Chondrocyte (in vitro differentiated cells): ENCODE measurements at places on chromosomes 11 and 22. TPM values are rescaled to one million over a fixed set of nuclear protein-coding genes. Genes with fewer than 3 reads are reported as not detected.
A peak's percentile ranks its signal among the peaks of the same experiment; 100 is the strongest.

The AIP gene
- 53.6 to 58.8 TPM (median 54.3 TPM) in 3 replicates for total RNA-seq

The DRD2 gene
- total RNA-seq = not detected in 3 replicates

The OR6X1 gene
- not detected in 3 replicates for total RNA-seq

The MALAT1 gene
- 11,810 to 14,376 TPM (median 12,130 TPM) in 3 replicates for total RNA-seq

The RNF26 gene
- total RNA-seq = 22.8 to 26.0 TPM (median 24.3 TPM) in 3 replicates

DNA sequence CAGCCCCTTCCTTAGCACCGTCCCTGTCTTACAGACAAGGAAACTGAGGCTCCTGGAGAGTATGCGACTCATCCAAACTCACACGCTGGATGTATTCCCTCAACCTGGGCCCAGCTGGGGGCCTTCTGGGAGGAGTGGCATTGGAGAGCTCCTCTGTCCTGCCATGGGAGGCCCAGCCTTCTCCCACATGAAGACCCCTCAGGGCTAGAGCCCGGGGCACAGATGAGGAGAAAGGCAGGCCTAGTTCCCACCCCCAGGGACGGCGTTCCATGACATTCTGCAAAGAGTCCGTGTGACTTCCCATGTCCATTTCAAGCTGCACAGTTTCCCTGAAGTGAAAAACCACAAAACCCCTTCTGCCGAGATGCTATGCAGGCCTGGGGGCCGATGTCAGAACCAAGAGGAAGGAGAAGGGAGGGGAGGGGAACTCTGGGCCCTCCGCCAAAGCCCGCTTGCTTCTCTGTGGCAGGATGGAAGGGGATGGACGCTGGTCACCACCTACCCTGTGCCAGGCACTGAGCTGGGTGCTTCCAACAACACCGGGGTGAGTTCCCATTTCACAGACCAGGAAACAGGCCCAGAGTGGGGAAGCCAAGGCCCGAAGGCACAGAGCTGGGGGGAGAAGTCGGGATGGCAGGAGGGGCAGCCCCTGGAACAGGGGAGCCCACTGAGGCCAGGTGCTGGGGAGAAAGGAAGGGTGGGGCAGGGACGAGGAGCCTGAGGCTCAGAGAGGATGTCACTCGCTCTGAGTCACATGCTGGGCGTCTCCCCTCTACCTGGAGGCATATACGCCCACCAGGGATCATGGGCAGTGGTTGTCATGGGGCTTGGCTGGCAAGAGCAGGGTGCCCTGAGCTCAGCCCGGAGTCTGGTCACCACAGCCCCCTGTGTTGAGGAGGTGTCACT, 15.7 kb downstream of the RAC2 start:
- no peak overlapping the region for H3K4me3 ChIP-seq
- H3K27me3 ChIP-seq = peaks cover 15% of the 10 kb centered on the region
- no peak for DNase-seq
- H3K36me3 ChIP-seq = no peaks in the 10 kb centered on the region

GRCh38 chr11:2178906-2179494, 7.4 kb upstream of the TH start:
- H3K27ac ChIP-seq = peak overlapping the region; percentile 59
- no peak overlapping the region for H3K4me3 ChIP-seq
- peaks cover 2% of the 10 kb centered on the region for H3K27me3 ChIP-seq
- DNase-seq = no peak
- no peaks in the 10 kb centered on the region for H3K36me3 ChIP-seq

GRCh38 chr11:69238573-69239351, 55.2 kb upstream of the MYEOV start:
- DNase-seq = no peak
- no peaks in the 10 kb centered on the region for H3K4me1 ChIP-seq
- H3K27me3 ChIP-seq = peaks cover 4% of the 10 kb centered on the region
- H3K36me3 ChIP-seq = no peaks in the 10 kb centered on the region
- H3K27ac ChIP-seq = no peak overlapping the region

GRCh38 chr11:12725863-12726682, 51.9 kb downstream of the TEAD1 start:
- no peak for DNase-seq
- H3K4me3 ChIP-seq = no peak overlapping the region

GRCh38 chr11:89405629-89406028, 85.5 kb downstream of the NOX4 start:
- H3K4me3 ChIP-seq = no peak overlapping the region
- H3K27me3 ChIP-seq = no peaks in the 10 kb centered on the region
- peaks cover 10% of the 10 kb centered on the region for H3K36me3 ChIP-seq

DNA sequence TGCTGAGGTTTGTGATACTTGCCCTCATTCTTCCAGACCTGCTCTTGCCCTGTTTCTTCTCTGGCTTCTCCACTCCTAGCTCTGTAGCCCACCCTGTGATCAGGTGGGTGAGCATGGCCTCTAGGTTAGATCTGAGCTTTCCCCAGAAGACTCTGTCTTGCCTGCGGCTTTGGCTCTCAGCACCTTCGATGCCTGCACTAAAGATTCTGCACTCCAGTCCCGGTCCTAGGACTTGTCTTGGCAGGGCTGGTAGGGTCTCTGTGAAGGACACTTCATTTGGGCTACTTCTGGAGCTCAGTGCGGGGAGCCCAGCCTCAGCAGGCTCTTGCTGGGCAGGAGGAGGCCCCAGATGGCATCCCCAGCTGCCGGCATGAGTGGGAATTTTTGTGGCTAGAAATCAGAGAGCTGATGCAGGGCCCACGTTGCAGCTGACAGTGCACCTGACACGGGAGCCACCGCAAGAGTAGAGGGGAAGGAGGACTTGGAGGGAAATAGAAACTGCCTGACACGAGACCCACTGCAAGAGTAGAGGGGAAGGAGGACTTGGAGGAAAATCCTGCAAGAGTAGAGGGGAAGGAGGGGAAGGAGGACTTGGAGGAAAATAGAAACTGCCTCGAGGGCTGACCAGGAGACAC, 226.9 kb upstream of the B3GAT1 start:
- H3K27me3 ChIP-seq = peaks cover 36% of the 10 kb centered on the region
- H3K4me1 ChIP-seq = peaks cover 5% of the 10 kb centered on the region
- no peak overlapping the region for H3K27ac ChIP-seq
- no peak for DNase-seq
- no peak overlapping the region for H3K4me3 ChIP-seq

DNA sequence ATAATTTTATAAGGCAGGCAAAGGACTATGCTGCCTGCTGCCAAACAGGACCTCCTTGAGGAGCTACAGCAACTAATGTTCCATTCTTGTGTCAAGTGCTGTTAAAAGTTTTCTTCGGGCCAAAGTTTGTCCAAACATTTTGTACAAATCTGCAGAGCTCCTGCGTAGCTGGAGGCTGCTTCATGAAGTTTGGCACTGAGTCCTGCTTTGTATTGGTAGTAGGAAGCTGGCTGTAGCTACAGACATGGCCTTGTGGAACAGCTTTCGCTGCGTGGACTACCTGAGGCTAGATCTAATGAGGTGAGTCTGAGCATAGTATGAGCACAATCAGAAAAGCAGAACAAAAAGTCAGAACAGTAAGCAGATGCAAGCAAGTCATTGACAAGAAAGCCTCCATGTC, 528.1 kb downstream of the DLG2 start:
- no peaks in the 10 kb centered on the region for H3K27me3 ChIP-seq
- no peak overlapping the region for H3K27ac ChIP-seq
- H3K4me1 ChIP-seq = no peaks in the 10 kb centered on the region
- no peaks in the 10 kb centered on the region for H3K36me3 ChIP-seq

GRCh38 chr11:7536100-7536499, 22.3 kb downstream of the PPFIBP2 start:
- H3K27me3 ChIP-seq = peaks cover 11% of the 10 kb centered on the region
- no peak for DNase-seq
- H3K36me3 ChIP-seq = peaks cover 2% of the 10 kb centered on the region
- H3K4me3 ChIP-seq = no peak overlapping the region

GRCh38 chr22:42301077-42301741, 30.8 kb upstream of the TCF20 start:
- H3K36me3 ChIP-seq = no peaks in the 10 kb centered on the region
- DNase-seq = no peak
- peaks cover 30% of the 10 kb centered on the region for H3K27me3 ChIP-seq

DNA sequence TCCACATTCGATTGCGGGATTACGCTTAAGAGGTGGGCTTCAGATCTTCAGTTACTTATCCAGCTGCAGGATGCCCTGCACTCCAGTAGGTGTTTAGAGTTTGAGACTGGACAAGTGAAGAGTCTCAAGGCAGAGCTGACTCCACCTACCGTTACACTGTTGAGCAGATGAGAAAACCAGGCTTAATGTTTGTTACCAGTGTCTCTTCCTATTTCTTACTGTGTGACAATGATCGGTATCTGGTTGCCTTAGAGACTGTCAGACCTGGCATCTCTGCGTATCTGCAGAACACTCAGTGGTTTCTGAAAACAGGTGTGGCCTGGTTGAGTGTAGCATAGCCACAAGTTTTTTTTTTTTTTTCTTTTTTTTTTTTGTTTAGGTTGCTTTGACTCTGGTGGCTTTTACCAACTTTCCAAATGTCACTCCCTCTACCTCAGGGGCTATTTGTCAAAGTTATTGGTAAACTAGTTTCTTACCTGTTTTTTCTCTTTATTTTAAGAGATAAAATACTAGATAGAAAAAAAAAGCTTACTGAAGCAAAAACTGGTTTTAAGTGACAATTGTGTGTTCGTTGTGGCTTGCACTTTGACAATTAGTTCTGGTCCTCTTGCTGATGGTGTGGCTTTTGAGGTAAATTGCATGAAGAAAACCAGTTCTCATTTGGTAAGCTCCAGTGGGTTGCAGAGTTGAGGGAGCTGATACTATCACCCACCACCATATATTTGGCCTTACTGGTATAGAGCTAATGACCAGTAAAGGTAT, 284.8 kb downstream of the ETS1 start:
- H3K4me1 ChIP-seq = peaks cover 25% of the 10 kb centered on the region
- DNase-seq = no peak
- H3K27me3 ChIP-seq = no peaks in the 10 kb centered on the region
- no peak overlapping the region for H3K4me3 ChIP-seq

GRCh38 chr11:119368121-119369034, 13.1 kb downstream of the USP2 start:
- H3K36me3 ChIP-seq = no peaks in the 10 kb centered on the region
- H3K4me1 ChIP-seq = peaks cover 35% of the 10 kb centered on the region

DNA sequence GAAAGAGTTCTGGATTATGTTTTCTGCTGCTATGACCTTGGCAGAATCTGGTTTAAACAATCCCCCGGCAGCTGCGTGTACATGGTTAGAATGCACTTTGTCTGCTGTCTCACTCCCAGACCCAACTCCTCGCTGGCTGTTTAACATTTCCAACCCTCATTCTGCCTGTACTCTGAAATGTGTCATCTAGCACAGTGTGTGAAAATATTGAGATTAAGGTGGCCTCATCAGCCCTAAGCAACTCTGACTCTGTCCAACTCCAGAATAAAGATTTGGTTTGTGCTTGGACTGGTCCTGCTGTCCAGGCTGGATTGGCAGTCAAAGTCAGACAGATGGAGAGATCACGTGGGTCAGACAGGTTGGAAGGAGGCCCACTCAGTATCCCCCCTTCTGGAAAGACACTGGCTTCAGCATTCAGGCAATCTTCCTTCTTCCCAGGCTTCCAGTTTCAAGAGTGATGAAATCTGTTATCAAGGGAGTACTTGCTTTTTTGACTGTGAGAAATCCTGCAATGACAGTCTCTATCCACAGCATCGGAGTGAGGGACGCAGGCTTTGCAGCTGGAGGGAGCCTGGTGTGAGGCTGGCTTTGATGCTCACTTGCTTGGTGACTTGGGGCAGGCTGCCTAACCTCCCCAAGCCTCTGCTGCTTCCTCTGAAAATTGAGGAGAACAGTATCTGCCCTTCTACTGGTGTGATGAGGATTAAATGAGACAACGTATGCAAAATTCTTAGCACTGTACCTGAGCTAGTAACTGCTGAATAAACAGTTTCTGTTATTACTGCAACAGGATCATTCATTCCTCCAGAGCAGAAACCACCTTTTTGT, 29.8 kb downstream of the ABTB2 start:
- no peak for DNase-seq
- no peaks in the 10 kb centered on the region for H3K36me3 ChIP-seq
- no peak overlapping the region for H3K4me3 ChIP-seq

DNA sequence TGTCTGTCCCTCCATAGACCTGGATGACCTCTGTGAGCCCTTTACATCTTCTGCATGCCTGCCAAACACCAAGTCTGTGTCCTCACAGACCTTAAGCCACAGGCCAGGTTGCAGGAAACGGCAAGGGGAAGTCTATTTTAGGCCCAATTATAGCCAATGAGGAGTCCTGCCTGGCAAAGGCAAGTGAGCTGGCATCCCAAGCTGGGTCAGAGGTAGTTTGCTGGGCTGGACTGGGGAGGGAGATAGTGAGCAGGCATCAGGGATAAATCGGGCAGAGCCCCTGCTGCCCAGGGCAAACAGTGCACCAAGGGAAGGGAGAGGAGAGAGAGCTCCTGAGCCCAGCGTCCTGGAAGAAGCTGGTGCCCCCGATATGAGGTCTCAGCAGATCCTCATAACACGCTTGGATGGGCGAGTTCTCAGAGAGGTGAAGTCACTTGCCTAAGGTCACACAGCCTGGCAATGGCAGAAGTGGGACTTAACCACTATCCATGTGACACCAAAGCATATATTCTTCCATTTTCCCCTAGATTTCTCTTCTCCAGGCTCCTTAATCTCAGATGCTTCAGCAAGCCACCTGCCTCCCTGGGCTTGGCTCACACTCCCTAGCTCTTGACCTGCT, 3.7 kb upstream of the RELT start:
- peak overlapping the region; percentile 63 for H3K27ac ChIP-seq
- H3K27me3 ChIP-seq = no peaks in the 10 kb centered on the region
- DNase-seq = no peak

DNA sequence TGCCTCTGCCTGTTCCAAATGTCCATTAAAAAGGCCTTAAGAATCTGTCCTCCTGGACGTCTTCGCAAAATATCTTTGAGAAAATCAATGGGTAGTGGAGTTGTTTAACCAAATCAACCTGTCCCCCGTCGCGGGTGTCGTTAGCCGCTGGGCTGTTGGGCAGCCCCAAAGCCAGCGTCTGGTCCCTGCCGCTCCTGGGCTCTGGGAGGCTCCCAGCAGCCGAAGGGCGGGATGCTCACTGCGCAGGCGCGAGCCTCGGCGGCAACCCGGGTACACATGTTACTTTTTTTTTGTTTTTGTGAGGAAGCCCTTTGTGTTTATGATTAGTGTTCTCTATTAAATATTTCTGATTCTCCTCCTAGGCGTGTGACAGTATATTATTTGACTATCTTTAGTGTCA, 12.6 kb downstream of the MMP10 start:
- H3K27me3 ChIP-seq = no peaks in the 10 kb centered on the region
- H3K36me3 ChIP-seq = peaks cover 3% of the 10 kb centered on the region
- no peak overlapping the region for H3K4me3 ChIP-seq
- no peak overlapping the region for H3K27ac ChIP-seq
- no peak for DNase-seq
